ENCODE measurements at places on chromosomes 7 and 10.

DNA sequence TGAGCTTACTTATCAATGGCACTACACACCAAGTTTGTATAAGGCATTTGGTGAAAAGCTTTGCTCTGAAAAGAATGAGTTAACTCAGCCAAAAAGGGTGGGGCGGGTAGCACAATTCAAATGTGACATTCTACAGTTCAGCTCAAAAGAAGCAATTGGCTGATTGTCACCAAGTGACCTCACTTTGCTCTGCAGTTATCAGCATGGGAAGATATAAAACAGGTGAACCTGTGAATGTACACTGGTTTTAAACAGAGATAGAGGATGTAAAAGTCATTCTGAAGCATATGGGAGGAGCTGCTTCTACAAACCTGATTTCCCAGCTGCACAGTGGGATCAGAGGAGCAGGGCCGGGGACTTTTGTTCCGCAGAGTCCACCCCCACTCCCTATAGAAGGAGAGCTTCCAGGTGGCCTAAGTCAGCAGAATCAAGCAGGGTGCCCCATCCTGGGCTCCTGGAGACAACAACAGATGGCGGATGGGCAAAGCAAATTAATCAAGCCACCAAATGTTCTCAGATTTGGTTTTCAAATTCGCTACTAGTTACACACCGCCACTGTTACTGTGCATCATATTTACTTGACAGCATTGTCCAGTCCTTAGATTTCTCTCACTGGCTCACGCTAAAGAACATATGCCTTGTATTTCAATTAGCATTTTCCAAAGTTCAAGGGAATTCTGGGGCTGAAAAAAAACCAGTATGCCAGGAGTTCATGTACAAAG, 27.5 kb upstream of the NPVF start:
- DNase-seq: no peak

DNA sequence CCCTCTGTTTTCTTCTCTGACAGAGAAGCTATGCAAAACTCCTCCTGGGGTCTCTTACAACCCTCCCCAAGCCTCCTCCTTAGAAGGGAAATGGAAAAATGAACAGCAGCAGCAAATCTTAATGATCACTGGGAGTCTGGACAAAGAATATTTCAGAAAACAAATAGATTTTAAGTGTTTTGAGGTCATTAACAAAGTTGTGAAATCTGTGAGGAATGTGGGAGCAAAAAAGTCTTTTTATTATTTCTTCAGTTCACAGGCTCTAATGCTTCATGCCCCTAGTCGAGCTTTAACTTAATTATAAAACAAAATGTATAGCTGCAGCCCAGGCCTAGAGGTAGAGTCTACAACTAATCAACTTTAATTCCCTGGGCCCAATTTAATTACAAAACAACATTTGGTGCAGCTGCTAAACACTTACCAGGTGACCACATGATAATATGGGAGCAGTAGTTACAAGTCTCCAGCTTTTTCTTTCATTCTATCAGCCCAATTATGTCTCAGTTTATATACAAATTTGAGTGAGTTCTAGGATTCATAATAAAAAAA, 293.2 kb downstream of the THSD7A start:
- no peak for DNase-seq

- no peak for DNase-seq
These were observed 9.3 kb downstream of the CROT start for GRCh38 chr7:87354749-87355148.

GRCh38 chr10:15642095-15642494, 77.6 kb downstream of the ITGA8 start:
- no peak for DNase-seq

- peak; percentile 50 for DNase-seq
These were observed 17.7 kb downstream of the ADAM8 start for GRCh38 chr10:133258818-133259601.
